Stimulated activated CD8-positive, alpha-beta memory T cell treated with anti-CD3 and anti-CD28 coated beads, Interleukin-2, amount 100 ng/mL, for 1 hour (primary cell): ENCODE measurements at places on chromosomes 2 and 18.

GRCh38 chr2:144666032-144666431 is 146.1 kb upstream of the ZEB2 start:
- no peak for DNase-seq

GRCh38 chr2:109290887-109291643 is 162.1 kb downstream of the SH3RF3 start:
- DNase-seq, result no peak

DNA sequence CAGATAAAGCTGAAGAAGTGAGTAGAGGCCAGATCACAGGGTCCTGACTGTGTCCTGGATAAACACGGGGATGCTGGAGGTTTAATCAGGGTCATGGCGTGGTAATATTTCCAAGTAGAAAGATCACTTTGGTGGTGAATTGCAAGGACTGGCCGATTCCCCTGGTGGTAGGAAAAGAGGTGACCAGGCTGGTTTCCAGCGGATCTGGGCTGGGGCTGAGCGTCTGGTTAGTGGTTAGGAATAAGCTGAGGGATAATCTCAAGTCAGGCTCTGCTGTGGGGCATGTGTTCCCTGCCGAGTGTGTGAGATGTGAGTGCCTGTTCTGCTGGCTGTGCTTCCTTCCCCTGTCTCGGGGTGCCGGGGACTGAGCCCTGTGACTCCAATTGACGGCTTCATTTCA is 484.0 kb downstream of the TSN start:
- no peak for DNase-seq

DNA sequence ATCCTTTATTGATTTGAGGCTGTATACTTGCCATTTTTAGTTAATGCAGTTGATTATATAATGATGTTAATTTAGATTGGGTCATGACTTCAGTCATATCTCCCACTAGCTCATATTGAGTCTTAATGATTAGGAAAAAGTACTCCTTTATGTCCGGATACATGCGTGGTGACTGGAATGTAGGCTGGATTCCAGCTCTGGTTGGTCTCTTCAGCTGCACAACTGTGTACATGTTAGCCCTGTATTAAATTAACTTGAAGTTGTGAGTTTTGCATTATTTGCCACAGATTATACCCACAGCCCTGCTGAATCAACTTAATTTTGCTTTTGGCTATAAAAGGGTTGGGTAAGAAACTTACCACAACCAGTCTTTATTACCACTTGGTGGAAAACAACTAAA is 22.5 kb downstream of the MOB4 start:
- no peak for DNase-seq

- no peak for DNase-seq
Measured at GRCh38 chr2:65317841-65318240, 90.2 kb downstream of the ACTR2 start.

- no peak for DNase-seq
Measured at GRCh38 chr2:100289020-100289419, 33.3 kb downstream of the LONRF2 start.

- no peak for DNase-seq
Measured at GRCh38 chr2:109142416-109143210, 13.6 kb downstream of the SH3RF3 start.

GRCh38 chr2:104836265-104836664 is 17.6 kb upstream of the POU3F3 start:
- no peak for DNase-seq
